ENCODE measurements at places on chromosomes 16 and 17.

DNA sequence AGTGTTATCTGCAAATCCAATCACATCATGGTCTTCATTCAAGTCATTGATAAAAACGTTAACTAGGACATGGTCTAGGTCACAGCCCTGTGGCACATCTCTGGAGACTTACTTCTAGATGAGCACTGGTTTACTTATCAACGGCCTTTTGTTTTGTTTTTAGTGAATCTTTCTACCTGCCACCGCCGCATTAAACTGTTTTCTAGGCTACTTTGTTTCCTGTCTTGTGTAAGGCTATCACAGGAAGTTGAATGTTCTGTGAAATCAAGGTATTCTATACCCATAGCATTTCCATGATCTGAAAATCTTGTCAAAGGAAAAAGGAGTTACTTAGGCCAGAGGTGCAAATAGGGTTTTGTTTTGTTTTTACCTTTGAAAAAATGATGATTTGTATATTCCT is 26.9 kb downstream of the SOCS3 start:
- DNase-seq, result peak; percentile 43

DNA sequence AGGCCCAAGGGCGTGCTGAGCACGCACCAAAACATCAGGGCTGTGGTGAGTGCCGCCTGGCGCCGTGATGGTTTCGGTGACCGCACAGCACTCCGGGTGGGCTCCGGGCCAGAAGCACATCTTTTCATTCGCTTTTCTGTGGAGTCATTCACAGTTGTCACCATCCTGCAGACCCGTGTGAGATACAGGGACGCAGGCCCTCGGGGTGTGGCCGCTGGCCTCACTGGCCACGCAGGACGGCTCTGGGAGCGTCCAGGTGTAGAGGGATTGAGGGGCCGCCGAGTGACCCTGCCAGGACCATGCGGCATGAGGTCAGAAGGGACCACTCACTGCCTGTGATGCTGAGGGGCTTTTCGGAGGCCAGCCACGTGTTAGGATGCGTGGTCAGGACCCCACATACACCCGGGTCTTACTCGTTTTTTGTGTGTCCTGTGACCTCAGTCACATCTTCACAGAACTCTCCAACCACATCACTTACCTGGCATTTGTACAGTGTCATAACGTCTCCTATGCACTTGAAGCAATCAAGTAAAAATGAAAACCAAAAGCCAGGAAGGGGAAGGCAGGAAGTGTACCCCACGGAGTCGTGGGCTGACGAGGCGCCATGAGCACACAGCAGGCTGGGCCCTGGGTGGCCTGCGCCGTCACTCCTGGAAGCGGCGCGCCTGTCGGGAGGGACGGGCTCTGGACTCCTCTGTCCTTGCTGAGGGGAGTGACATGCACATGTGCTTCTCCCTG is 7.8 kb downstream of the ACSF3 start:
- peak; percentile 66 for DNase-seq

DNA sequence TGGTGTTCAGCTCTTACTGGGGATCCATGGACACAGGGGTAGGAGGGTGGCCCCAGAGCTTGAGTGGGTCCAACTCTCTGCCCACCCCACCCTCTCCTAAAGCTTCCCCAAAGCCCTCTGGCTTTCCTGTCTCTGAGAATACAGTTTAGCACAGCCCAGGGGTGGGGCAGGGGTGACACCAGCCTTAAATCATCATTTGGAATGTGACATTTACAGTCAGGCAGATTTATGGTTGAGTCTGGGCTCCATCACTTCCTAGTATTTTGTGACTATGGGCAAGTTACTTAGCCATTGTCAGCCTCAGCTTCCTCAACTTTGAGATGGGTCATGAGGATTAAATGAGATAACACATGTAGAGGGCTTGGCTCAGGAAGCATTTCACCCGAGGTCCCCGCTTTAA is 193.1 kb upstream of the IRX6 start:
- no peak for DNase-seq

- no peak for DNase-seq
Observed at GRCh38 chr17:55777471-55777971, 26.7 kb downstream of the PCTP start.

DNA sequence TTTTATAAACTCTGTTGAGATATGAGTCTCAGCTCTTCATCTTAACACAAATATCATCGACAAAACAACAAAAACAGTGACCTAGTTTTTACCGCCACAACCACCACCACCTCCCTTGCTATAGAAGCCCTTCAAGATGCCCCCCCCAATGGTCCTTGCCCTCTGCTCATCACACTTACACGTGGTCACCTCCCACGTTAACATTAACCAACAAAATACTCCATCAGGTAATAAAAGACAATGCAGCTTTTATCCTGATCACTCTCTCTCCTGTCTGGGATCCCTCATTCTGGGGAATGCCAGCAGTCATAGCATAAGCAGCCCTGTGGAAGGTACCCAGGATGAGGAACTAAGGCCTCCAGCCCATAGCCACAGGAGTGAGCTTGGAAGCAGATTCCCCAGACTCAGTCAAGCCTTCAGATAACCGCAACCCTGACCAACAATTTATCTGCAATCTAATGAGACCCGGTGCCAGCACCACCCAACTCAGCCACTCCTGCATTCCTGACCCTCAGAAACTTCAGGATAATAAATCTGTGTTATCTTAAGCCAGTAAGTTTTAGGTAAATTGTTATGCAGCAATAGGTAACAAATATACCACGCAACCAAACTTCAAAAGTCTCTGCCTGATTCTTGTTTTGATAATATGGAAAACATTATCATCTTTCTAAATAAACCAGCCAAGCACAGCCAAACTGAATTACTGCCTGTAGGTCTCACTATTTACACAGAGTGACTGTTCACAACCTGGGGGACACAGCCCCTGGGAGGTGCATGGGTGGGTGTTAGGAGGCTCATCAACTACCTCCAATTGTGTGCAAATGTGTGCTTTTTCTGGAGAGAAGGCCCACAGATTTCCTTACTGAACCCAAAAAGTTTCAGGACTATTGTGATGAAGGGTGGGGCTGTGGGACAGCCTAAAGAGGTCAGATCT is 6.1 kb downstream of the PECAM1 start:
- DNase-seq, result no peak

DNA sequence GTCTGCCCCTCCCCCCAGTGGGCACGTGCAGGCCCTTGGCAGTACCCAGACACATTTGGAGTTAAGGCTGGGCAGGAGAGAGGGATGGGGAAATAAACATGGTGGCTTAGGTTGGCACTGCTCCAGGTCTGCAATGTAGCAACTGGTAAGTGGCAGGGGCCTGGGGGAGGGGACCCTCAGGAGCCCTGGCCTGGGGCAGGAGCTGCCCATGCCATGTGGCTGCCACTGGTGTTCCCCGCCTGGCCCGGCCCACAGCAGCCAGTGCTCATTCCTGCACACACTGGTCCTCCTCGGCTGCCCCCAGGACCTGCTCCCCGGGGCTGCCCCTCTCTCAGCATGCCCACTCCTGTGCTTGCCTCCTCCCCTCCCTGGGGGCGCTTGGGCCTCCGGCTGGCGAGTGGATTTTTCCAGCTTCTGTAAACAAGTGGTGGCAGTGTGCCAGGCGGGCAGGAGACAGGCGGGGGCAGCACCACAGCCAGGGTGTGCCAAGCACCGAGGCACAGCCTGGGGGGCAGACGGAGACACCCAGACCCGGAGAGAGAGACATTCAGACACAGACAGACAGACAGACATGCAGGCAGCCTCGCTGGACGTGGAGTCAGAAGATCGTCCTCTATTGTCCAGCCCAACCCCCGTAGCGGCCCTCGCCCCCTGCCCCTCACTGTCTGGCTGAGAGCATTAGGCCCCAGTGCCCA is 9.4 kb downstream of the THRA start:
- no peak for DNase-seq

- no peak for DNase-seq
Observed at GRCh38 chr16:65181071-65181561, 59.3 kb upstream of the CDH11 start.

GRCh38 chr17:63537991-63538692 is 12.1 kb upstream of the DCAF7 start:
- DNase-seq, result no peak

DNA sequence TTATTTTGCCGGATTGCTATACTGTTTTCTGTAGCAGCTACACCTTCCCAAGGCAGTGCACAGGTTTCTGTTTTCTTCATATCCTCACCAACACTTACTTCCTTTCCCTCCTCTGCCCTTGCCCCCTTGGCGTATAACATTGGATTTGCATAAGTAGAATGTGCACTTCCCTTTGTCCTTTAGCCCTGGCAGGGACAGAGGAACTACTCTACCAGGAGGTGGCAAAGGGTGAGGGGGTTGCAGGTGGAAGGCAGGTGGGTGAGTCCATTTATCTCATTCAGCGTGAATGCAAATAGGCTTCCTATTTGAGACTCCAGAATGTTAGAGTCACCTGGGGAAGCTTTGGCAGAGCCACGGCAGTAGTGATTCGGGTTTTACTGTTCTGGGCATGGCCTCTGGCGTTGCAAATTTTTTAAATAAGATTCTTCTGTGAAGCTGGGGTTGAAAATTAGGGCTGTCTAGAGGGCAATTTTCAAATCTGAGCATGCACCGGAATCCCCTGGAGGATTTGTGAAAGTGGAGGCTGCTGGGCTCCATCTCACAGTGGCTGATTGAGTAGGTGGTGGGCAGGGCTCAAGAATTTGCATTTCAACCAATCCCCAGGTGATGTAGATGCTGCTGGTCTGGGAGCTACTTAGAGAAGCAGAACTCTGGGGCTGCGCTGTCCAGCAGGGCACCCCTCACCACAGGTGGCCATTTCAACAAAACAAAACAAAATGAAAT is 84.7 kb downstream of the PLCG2 start:
- no peak for DNase-seq

DNA sequence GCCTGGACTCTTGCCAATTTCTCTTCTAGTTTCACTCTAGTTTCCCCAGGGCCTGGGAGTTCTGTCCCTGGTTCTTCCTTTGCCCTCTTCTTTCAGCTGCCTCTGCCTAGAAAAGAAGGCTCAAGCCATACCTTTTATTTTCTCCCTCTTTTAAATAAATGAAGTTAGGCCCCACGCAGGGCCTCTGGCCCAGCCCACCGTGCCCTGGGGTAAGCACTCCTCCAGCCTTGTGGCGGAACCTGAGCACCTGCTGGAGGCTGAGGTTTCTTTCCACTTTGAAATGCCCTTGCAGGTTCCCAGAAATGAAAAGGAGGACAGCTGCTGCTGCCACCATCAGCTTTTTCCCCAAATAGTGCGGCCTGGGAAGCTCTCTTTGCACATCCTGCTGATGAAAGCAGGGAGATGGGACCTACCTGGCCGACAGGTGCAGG is 139.4 kb downstream of the CCDC182 start:
- no peak for DNase-seq

DNA sequence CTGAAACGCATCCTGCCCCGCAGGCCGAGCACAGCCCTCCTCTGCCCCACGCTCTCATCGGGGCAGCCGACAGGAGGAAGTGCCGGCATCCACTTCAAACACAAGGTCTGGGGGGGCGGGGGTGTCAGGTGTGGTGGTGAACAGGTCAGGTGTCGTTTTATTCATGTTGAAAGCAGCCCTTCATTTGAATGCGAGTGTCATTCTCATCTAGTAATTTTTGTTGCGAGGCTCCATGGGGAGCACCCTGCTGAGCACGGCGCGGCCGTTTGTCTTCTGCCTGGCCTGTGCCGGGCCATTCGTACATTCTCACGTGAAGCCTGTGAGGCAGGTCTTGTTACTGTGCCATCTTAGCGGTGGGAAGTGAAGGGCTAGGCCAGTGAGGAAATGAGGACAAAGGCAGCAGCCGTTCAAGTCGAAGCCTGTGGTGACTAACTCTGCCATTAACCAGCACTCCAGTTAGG is 1.9 kb downstream of the ACSF3 start:
- peak; percentile 40 for DNase-seq

DNA sequence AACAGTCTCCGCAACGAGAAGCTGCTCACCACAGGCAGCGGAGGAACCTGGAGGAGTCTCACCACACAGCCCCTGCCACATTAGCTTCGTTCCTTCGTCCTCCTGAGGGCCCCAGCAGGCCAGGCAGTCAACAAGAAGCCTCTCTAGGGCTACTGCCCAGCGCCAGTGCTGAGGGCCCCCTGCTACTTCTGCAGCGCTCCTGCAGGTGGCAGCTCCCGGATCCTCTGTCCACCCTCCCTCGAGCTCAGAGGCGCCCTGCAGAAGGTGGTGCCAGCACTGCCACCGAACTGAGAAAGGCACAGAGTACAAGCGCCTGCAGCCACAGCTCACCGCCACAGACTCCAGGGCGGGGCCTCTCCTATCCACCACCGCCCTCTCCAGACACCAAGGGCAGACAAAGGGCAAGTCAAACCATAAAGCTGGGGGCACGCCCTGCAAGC is 27.3 kb downstream of the KDM8 start:
- DNase-seq, result peak; percentile 76

DNA sequence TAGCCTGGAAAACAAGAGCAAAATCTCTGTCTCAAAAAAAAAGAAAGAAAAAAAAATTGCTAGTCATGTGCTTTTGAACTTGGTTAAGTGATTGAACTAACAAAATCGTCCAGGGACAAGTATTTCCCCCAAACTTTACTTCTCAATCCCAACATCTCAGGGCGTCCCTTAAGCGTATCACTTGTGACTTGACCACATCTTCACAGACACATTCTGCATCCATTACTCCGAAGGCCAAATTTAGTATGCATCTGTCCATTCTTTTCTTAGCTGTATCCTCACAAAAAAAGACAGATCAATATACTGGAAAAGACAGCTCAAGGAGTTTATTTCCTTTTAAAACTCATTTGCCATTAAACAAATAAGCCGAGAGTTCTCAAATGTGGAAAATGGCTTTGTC is 5.9 kb upstream of the JPT1 start:
- DNase-seq, result no peak

- DNase-seq, result no peak
Observed at GRCh38 chr16:31130899-31131298, 4.6 kb downstream of the PRSS8 start.

- no peak for DNase-seq
Observed at GRCh38 chr16:65153365-65154105, 31.7 kb upstream of the CDH11 start.

DNA sequence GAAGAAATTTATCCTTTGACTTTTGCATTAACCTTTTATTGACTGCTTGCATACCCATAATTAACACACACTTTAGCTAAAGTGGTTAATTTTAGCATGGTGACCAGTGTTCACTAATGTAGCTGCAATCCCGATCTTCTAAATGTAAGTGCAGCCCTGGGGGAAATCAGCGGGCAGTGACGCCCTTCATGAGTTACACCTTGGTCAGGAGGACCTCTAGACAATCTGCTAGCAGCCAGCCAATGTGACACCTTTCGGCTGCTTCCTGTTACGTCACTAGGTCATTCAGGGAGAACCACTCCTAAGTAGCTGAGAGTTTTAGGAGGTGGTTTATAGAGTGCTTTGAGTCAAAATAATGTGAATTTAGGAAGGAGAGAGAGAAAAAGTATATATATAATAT is 180.5 kb downstream of the IRX3 start:
- DNase-seq, result no peak

DNA sequence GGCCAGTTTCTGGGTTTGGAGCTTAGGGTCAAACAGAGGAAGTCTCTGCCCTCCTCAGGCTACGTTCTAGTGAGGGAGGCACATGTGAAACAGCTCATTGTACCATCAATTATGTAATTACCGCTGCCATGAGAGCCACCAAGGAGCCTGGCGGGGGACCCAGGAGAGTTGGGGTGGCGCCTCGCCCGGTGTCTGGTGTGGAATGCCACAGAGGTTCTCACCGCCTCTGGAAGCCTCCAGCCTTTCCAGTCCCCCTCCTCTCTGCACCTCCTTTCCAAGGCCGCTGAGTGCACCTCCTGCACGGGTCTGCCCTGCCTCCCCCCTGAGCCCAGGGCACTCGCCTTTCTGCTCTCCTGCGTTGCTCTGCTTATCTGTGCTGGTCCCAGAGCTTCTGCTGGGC is 51.4 kb downstream of the SREBF1 start:
- no peak for DNase-seq
